GM12878 (cell line): ENCODE measurements at places on chromosomes 2 and 18.

- H3K27ac ChIP-seq = no peak overlapping the region
- H3K36me3 ChIP-seq = peaks cover 23% of the 10 kb centered on the region
- no peaks in the 10 kb centered on the region for H3K27me3 ChIP-seq
- H3K4me1 ChIP-seq = no peaks in the 10 kb centered on the region
- no peak for DNase-seq
These were observed 32.0 kb downstream of the ERCC3 start for GRCh38 chr2:127261804-127262406.

- no peak overlapping the region for H3K4me3 ChIP-seq
- no peak for DNase-seq
- H3K4me1 ChIP-seq = peaks cover 9% of the 10 kb centered on the region
- no peaks in the 10 kb centered on the region for H3K27me3 ChIP-seq
- no peak overlapping the region for H3K27ac ChIP-seq
- no peaks in the 10 kb centered on the region for H3K36me3 ChIP-seq
These were observed 149.7 kb downstream of the LDLRAD4 start for GRCh38 chr18:13368080-13368813.

- no peaks in the 10 kb centered on the region for H3K27me3 ChIP-seq
- H3K36me3 ChIP-seq = peaks cover 2% of the 10 kb centered on the region
- H3K4me3 ChIP-seq = no peak overlapping the region
- H3K4me1 ChIP-seq = peaks cover 3% of the 10 kb centered on the region; the same call in 1 of the 2 replicates
These were observed 74.7 kb downstream of the EIPR1 start for GRCh38 chr2:3302751-3303582.

- H3K27me3 ChIP-seq = no peaks in the 10 kb centered on the region
- H3K36me3 ChIP-seq = no peaks in the 10 kb centered on the region
- no peak overlapping the region for H3K4me3 ChIP-seq
- no peak for DNase-seq
- H3K4me1 ChIP-seq = no peaks in the 10 kb centered on the region
- no peak overlapping the region for H3K27ac ChIP-seq
These were observed 19.1 kb downstream of the CYP27C1 start for GRCh38 chr2:127200962-127201361.

- no peaks in the 10 kb centered on the region for H3K4me1 ChIP-seq
- no peaks in the 10 kb centered on the region for H3K36me3 ChIP-seq
- no peak overlapping the region for H3K4me3 ChIP-seq
- H3K27me3 ChIP-seq = no peaks in the 10 kb centered on the region
- no peak overlapping the region for H3K27ac ChIP-seq
- DNase-seq = no peak
These were observed 81.5 kb downstream of the SEMA4F start for GRCh38 chr2:74735564-74735963.

- H3K4me1 ChIP-seq = no peaks in the 10 kb centered on the region
- H3K27ac ChIP-seq = no peak overlapping the region
- no peak overlapping the region for H3K4me3 ChIP-seq
- H3K27me3 ChIP-seq = peaks cover 17% of the 10 kb centered on the region
- no peak for DNase-seq
- H3K36me3 ChIP-seq = no peaks in the 10 kb centered on the region
These were observed 1.2 kb upstream of the MLPH start for GRCh38 chr2:237485844-237486243.

DNA sequence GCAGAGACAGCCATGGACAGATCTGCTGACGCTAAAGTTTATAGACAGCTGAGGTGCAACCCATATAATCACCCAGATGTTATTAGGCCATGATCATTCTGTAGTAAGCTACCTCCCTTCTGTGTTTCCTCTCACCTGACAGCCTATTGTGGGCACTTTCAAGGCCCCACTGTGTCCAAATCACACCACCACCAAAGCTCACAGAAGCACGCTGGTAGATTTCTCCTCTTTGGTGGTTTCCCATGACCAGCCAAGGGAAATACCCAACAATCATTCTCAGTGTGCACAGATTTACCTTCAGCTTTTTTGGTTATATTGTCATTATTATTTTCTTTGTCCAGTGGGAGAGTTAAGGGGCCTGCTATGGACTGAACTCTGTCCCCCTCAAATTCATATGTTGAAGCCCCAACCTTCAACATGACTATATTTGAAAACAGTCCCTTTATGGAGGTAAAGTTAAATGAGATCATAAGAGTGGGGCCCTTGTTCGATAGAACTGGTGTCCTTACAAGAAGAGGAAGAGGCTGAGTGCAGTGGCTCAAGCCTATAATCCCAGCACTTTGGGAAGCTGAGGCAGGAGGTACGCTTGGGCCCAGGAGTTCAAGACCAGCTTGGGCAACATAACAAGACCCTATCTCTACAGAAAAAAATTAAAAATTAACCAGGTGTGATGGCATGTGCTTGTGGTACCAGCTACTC is 74.0 kb upstream of the MSH6 start:
- peak overlapping the region; percentile 10; the same call in 1 of the 2 replicates for H3K27ac ChIP-seq
- H3K4me3 ChIP-seq = no peak overlapping the region
- no peaks in the 10 kb centered on the region for H3K36me3 ChIP-seq
- peak; percentile 50 for DNase-seq

DNA sequence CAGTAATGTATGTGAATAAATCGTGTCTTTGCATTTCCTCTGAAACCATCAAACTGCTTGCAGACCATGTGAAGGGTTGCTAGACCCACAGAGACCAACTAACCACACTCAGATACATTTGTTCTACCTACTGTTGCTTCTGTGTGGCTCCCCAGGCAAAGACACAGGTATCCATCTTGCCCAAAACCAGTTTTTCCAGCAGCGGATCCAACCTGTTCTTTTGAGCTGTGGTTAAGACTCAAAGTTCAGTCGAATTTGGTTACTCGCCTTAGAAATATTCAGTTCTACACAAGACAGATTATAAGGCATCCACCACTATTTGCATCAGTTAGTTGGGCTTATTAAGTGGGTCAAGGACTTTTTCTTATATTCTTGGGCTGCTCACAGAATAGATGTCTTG is 276.2 kb upstream of the EPHA4 start:
- no peak for DNase-seq
- H3K27me3 ChIP-seq = no peaks in the 10 kb centered on the region

GRCh38 chr2:96903815-96904214 is 33.9 kb upstream of the SEMA4C start:
- H3K27ac ChIP-seq = no peak overlapping the region
- H3K4me1 ChIP-seq = no peaks in the 10 kb centered on the region
- no peak for DNase-seq
- H3K36me3 ChIP-seq = no peaks in the 10 kb centered on the region

GRCh38 chr2:5373200-5373599 is 319.0 kb upstream of the SOX11 start:
- no peak overlapping the region for H3K27ac ChIP-seq
- H3K27me3 ChIP-seq = no peaks in the 10 kb centered on the region
- H3K4me3 ChIP-seq = no peak overlapping the region
- no peak for DNase-seq
- H3K4me1 ChIP-seq = no peaks in the 10 kb centered on the region

- H3K4me3 ChIP-seq = no peak overlapping the region
- H3K27ac ChIP-seq = no peak overlapping the region
- no peaks in the 10 kb centered on the region for H3K36me3 ChIP-seq
- H3K4me1 ChIP-seq = no peaks in the 10 kb centered on the region; the same call in 1 of the 2 replicates
- peaks cover 17% of the 10 kb centered on the region for H3K27me3 ChIP-seq
These were observed 15.3 kb downstream of the EVX2 start for GRCh38 chr2:176068419-176068832.

DNA sequence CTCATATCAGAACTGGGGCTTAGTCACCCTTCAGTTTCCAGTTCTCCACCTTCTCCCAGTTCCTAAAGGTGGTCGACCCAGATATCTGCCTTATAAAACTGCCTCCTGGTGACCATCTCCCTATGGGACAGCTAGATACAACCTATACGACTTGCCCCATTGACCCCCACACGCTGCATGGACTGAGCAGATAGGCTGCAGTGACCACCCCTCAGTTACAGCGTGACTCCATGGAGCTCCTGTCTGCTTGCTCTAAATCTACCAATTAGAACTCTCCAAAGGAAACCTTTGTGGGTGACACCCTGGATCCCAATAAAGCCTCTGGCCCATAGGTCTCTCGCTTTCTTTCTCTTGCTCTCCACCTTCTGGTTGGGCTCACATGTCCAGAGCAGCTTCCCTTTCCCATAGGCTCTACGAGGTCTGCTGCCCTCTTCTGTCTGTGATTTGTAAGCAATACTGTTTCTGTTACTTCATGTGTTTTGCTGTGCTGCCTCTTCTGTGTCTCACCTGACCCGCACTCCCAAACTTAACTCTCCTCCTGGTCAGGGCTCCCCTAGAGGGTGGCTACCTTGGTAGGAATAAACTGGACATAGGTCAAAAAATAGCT is 971.3 kb upstream of the FAM98A start:
- H3K27me3 ChIP-seq = no peaks in the 10 kb centered on the region
- no peak overlapping the region for H3K27ac ChIP-seq

- no peaks in the 10 kb centered on the region for H3K36me3 ChIP-seq
- no peaks in the 10 kb centered on the region for H3K4me1 ChIP-seq
- no peak overlapping the region for H3K4me3 ChIP-seq
- H3K27ac ChIP-seq = no peak overlapping the region
These were observed 391.0 kb downstream of the CDH2 start for GRCh38 chr18:27785815-27786471.

DNA sequence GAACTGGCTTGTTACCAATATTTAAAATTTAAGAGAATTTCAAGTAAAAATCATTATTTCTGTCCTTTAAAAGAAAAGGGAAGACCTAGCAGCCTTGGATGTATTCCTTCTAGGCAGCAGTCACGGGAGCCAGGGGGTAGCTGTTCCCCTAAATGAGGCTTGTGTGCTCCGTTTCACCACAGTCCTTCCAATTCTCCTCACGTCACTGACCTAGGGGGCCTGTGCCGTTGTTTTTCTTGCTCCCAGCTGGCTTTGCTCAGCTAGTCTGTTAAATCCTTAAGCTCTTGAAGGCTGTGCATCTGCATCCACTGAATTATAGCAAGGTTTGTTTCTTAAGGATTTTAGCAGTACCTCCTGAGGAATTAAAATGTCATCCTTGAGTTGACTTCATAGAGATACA is 9.9 kb downstream of the KLHL23 start:
- H3K27me3 ChIP-seq = no peaks in the 10 kb centered on the region
- no peak overlapping the region for H3K4me3 ChIP-seq
- no peak overlapping the region for H3K27ac ChIP-seq
- H3K36me3 ChIP-seq = no peaks in the 10 kb centered on the region; the same call in 1 of the 2 replicates

- H3K27me3 ChIP-seq = no peaks in the 10 kb centered on the region
- peaks cover 35% of the 10 kb centered on the region for H3K4me1 ChIP-seq
- H3K36me3 ChIP-seq = peaks cover 2% of the 10 kb centered on the region; the same call in 1 of the 2 replicates
- peak; percentile 98 for DNase-seq
- H3K4me3 ChIP-seq = peak overlapping the region; percentile 28
- peak overlapping the region; percentile 98 for H3K27ac ChIP-seq
These were observed 78.4 kb downstream of the SETBP1 start for GRCh38 chr18:44758861-44759631.

GRCh38 chr2:62884514-62884913 is 166.1 kb upstream of the OTX1 start:
- H3K4me3 ChIP-seq = no peak overlapping the region
- no peak for DNase-seq
- H3K27me3 ChIP-seq = no peaks in the 10 kb centered on the region

GRCh38 chr2:118632921-118633320 is 214.5 kb downstream of the EN1 start:
- H3K4me1 ChIP-seq = no peaks in the 10 kb centered on the region
- no peak overlapping the region for H3K4me3 ChIP-seq
- no peak overlapping the region for H3K27ac ChIP-seq
- H3K36me3 ChIP-seq = no peaks in the 10 kb centered on the region
- H3K27me3 ChIP-seq = no peaks in the 10 kb centered on the region

- H3K36me3 ChIP-seq = no peaks in the 10 kb centered on the region
These were observed 228.7 kb upstream of the SIX2 start for GRCh38 chr2:45237850-45238542.

DNA sequence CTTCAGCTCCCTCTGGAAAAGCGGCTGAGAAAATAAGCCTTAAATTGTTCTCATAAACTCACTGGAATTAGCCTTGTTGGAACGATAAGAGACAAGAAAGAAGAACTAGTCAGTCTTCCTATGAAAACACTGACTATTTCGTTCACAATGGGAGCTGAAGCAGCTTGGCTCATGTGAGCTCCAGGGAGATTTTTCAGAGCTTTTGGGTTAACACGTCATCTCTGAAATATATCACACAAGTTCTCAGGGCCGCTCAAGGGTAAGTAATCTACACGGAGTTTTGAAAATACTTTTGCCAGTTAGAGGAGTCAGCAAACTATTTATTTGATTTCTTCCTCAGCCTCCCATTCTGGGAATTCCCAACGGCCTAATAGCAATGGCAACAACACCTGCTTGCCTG is 316.2 kb upstream of the MGAT5 start:
- no peaks in the 10 kb centered on the region for H3K27me3 ChIP-seq
- H3K27ac ChIP-seq = no peak overlapping the region
- DNase-seq = no peak
- H3K4me1 ChIP-seq = no peaks in the 10 kb centered on the region
- no peak overlapping the region for H3K4me3 ChIP-seq

DNA sequence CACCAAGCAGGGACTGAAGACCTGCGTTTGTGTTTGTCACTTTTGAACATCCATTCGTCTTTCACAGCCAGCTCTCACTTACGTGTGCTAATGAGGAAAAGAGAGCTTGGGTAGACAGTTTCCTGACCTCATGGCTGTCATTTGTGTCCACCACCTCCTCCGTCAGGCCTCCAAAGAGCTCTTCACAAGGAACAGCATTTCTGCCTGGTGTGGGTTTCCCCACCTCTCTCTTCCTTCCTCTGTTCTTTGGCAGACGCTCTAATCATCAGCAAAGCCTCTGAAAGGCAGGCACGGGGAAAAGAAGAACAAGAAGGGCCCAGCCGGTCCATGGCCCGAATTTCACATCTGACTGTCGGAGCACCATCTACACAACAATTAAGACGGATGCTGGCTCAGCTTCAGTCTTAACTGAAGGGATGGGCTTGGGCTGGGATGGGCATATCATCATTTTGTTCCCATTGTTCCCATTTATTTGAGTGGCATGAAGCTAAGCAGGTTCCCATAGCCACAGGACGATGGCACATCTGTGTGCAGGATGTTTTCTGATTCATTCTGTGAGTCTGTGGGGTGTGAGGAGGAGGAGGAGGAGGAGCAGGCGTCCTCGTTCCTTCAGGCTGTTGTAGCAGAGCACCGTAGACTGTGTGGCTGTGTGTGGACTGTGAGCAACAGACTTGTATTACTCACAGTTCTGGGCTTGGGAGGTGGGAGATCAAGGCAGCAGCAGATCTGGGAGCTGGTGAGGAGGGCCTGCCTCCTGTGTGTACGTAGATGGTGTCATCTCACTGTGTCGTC is 66.4 kb downstream of the TSHZ1 start:
- H3K4me3 ChIP-seq = no peak overlapping the region
- H3K36me3 ChIP-seq = no peaks in the 10 kb centered on the region
- no peak for DNase-seq
- H3K27me3 ChIP-seq = no peaks in the 10 kb centered on the region

GRCh38 chr18:67425672-67426071 is 90.8 kb downstream of the DSEL start:
- DNase-seq = no peak
- H3K36me3 ChIP-seq = no peaks in the 10 kb centered on the region
- H3K4me1 ChIP-seq = no peaks in the 10 kb centered on the region
- no peaks in the 10 kb centered on the region for H3K27me3 ChIP-seq
- no peak overlapping the region for H3K4me3 ChIP-seq
- no peak overlapping the region for H3K27ac ChIP-seq

- no peaks in the 10 kb centered on the region for H3K36me3 ChIP-seq
- H3K27ac ChIP-seq = no peak overlapping the region
- H3K4me1 ChIP-seq = no peaks in the 10 kb centered on the region
These were observed 152.7 kb downstream of the RIF1 start for GRCh38 chr2:151562398-151562797.
